ENCODE measurements at places on chromosomes 11 and 22.
A peak's percentile ranks its signal among the peaks of the same experiment; 100 is the strongest.

- no peak for DNase-seq
Measured at GRCh38 chr11:44610186-44610955, 44.9 kb downstream of the CD82 start.

- DNase-seq: no peak
Measured at GRCh38 chr11:19828382-19829108, 115.9 kb downstream of the NAV2 start.

DNA sequence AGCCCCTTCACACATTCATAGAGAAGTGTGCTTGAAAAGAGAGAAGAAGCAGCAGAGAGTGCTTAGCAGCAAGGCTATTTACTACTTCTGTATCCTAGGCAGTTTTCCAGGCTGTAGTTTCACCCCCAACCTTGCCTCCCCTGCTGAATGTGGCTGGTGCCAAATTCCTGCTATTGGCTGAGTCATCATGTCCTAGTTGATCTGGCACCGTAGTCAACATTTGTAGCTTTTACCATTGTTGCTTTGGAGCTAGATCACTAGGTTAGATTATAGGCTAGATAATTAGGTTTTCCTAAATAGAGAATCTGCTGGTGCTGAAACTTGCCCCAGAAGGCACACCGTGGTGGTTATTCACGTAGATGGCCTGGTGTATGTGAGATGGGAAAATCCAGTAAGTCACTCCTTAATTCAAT, 32.7 kb downstream of the ARHGAP42 start:
- peak; percentile 65 for DNase-seq

DNA sequence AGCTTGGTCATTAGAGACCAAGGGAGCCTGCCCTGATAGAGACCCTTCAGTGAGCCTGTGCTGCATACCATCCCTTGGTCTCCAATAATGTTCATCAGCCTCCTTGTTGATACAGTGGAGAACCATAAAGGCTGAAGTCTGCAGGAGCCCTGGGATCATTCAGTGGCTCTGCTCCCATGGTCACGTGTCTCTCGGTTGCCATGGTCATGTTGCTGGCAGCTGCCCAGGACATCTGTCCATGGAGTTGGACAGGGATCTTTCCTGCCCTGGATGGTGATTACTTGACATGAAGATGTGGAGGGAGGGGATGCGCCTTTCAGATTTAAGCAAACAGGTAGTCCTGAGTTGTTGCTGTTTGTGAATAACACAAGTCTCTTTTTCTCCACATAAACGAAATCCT, 38.2 kb downstream of the CYB5R2 start:
- no peak for DNase-seq

GRCh38 chr22:42313204-42313603, 42.8 kb upstream of the TCF20 start:
- peak; percentile 62 for DNase-seq

DNA sequence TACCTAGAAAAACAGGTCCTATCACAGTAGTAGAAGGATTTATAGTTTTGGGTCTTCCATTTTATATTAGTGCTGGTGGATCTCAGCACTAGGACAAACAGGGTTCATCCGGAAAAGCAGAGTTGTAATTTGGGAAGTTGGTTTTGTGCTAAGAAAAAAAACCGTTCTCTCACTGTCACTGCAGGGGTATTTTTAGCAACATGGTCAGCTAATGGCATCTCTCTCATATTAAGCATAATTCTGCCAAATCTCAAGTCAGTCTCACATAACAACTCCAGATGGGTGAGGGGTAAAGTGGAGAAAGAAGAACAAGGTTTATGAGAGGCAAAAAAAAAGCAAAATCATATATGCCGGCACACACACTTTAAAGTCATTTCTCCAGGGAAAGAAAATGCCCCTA, 51.6 kb upstream of the GDPD4 start:
- no peak for DNase-seq

GRCh38 chr11:5550440-5551095, 2.2 kb upstream of the OR52H1 start:
- DNase-seq: no peak
